ENCODE measurements at places on chromosomes 7 and 10.
A peak's percentile ranks its signal among the peaks of the same experiment; 100 is the strongest.

- no peak for DNase-seq
These were observed 103.0 kb upstream of the LRRTM3 start for GRCh38 chr10:66822801-66823200.

GRCh38 chr10:131683281-131683861 is 217.4 kb upstream of the PPP2R2D start:
- DNase-seq = no peak

GRCh38 chr7:42494736-42495135 is 257.7 kb upstream of the GLI3 start:
- no peak for DNase-seq

GRCh38 chr7:143492043-143492471 is 14.4 kb downstream of the TAS2R41 start:
- no peak for DNase-seq

GRCh38 chr7:88018501-88018900 is 84.5 kb downstream of the ADAM22 start:
- no peak for DNase-seq

DNA sequence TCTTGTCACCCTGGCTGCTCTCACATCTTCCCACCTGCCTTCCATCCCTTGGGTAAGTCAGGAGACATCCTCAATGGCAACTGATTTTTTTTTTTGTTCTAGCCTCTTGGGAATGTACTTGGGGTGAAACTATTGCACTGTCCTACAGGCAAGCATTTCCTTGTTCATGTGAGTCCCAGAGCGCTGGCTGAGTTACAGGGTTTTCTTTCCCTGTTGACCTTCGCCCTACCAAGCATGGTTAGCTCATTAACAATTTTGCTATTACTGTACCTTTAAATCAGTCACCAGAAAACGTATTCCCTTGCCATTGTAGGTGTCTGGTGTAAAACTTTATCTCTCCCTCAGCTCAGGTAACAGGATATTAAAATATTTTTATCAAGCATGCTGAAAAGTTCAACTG is 98.9 kb downstream of the PRLHR start:
- DNase-seq = no peak

- no peak for DNase-seq
These were observed 8.6 kb downstream of the CPA5 start for GRCh38 chr7:130353196-130353595.

DNA sequence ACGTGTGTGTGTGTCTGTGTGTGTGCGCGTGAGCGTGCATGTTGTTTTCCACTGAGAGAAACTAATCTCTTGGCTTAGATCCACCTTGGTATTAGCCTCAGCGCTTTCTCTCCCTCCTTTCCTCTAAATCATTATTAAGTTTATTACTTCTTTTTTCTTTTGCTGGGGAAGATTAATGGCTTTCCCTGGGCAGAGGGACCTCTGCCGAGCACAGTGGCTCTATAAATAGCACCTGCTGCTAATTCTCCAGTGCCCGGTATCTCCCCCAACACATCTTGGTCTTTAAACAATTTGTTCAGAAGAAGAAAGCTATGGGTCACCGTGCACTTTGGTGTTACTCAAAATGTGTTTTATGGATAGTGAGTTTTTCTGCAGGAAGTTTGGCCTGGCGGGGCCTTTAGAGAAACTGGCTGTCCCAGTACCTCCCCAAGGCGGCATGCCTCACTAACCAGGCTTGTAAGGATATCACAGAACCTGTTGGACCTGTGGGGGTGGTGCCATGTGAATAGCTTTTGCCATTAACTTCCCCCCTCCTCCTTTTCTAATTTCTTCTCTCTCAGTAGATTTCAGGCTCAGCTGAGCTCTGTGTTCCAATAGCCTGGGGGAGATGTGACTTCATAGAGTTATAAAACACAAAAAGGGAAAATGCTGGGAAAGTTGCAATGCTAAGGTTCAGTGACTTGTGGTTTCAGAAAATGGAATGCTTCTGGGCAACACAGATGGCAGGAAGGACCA is 70.1 kb upstream of the RAB11FIP2 start:
- no peak for DNase-seq

GRCh38 chr7:129544700-129545099 is 42.4 kb downstream of the SMKR1 start:
- no peak for DNase-seq

DNA sequence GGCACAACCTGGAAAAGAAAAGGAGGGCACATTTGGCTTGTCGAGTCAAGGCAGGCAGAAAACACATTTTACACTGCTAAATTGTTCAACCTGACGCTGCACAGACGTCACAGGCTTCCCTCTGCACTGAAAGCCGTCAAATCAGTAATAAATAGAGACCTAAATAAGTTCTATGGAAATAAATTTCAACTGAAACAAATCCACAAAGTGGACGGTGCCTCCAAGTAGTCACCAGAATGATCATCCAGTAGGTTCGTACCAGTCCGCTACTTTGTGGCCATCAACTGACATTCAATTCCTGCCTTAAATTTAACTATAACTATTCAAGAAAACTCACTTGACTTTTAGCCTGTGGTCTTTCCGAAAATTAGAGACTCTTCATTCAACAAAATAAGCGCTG is 49.0 kb downstream of the NPVF start:
- DNase-seq = no peak

GRCh38 chr7:90563286-90563685 is 32.8 kb upstream of the CDK14 start:
- DNase-seq = no peak

- no peak for DNase-seq
These were observed 446.3 kb upstream of the POT1 start for GRCh38 chr7:125375942-125376341.

DNA sequence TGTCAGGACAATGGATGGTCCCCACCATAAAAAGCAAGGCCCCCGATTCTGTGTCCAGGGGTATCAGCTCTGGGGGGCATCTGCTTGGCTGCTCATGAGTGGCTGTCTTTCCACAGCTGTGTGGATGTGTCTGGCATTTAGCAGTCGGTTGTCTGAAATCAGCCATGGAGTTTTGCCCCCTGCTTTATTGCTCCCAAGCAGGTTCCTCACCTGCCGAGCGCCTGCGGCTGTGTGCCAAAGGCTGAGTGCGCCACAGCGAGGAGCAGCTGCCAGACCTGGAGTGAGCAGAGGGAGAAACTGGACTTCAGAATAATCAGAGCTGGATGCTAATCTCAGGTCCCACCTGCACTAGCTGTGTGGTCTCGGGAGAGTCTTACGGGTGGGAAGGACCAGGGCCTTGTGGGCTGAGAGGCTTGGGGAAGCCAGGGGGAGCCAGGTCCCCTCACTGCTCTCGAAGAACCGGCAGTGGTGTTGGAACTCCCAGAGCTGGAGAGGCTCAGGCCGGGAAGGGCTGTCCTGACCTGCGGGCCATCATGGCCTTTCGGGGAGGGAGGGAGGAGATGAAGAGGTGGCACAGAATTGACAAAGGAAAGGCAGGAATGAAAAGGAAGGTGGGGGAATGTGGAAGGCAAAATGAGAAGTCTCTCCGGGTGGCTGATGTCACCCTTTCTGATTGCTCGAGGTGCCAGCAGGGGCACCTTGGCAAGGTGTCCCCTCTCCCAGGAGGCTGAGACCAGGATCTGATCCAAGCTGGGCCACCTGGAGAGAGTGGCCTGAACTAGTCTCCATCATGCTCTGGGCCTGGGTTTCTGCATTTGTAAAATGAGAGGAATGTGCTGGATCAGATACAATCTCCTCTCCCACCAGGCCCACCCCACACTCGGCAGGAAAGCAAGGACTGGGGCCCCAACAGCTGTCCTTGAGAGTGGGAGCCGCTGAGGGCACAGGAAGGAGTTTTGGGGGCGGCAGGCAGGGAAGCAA is 30.2 kb upstream of the LEP start:
- DNase-seq = no peak

GRCh38 chr7:77351539-77352004 is 64.6 kb downstream of the GSAP start:
- no peak for DNase-seq

GRCh38 chr10:109183366-109183765 is 739.9 kb downstream of the XPNPEP1 start:
- DNase-seq = no peak

DNA sequence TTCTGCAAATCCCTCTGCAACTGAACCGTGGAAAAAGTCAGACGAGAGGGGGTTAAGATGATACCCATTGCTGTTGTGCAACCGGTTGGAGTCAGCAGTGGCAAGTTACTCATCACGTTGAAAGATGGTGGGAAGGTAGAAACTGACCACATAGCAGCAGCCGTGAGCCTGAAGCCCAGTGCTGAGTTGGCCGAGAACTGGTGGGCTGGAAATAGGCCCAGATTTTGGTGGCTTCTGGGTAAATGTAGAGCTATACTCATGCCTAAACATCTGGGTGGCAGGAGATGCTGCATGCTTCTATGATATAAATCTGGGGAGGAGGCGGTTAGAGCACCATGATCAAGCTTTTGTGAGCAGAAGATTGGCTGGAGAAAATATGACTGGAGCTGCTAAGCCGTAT is 78.6 kb downstream of the ARL5B start:
- no peak for DNase-seq

DNA sequence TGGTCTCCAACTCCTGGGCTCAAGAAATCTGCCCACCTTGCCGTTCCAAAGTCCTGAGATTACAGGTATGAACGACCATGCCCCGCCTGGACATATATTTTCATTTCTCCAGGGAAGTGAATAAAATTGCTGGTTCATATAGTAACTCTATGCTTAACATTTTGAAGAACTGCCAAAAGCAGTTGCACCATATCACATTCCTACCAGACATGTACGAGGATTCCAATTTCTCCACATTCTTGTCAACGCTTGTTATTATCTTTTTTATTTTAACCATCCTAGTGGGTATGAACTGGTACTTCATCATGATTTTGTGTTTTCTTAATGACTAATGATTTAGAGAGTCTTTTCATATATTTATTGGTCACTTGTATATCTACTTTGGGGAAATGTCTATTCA is 21.9 kb upstream of the CPN1 start:
- DNase-seq = no peak

- peak; percentile 38 for DNase-seq
These were observed 1.1 kb downstream of the KIAA1217 start for GRCh38 chr10:24209946-24210491.

GRCh38 chr7:109873296-109873695 is 1217.6 kb upstream of the LRRN3 start:
- no peak for DNase-seq

GRCh38 chr10:49595003-49595712 is 15.0 kb upstream of the SLC18A3 start:
- DNase-seq = no peak

DNA sequence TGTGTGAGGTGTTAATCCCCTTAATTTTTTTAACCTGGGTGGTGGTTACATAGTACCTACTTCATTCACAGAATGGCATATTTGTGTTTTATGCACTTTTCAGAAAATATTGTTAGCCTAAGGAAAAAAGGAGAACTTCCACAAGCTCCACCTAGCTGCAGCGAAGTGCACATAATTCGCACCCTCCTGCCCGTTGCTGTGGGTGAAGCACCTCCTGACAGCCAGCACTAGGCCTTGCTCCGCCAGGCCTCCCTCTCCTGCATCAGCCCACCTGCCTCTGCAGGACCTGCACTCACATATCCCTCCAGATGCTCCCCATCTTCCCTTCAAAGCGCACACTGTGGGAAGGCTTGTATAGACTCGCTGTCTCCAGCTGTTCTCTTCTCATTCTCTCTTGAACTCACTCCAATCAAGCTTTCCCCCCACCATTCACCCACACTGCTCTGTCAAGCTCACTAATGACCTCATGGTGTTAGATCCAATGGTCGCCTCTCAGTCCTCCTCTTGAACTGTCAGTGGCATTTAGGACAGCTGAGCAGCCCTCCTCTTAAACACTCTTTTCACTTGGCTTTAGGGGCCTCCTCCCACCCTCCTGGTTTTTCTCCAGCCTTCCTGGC is 20.7 kb upstream of the GRID1 start:
- DNase-seq = no peak

DNA sequence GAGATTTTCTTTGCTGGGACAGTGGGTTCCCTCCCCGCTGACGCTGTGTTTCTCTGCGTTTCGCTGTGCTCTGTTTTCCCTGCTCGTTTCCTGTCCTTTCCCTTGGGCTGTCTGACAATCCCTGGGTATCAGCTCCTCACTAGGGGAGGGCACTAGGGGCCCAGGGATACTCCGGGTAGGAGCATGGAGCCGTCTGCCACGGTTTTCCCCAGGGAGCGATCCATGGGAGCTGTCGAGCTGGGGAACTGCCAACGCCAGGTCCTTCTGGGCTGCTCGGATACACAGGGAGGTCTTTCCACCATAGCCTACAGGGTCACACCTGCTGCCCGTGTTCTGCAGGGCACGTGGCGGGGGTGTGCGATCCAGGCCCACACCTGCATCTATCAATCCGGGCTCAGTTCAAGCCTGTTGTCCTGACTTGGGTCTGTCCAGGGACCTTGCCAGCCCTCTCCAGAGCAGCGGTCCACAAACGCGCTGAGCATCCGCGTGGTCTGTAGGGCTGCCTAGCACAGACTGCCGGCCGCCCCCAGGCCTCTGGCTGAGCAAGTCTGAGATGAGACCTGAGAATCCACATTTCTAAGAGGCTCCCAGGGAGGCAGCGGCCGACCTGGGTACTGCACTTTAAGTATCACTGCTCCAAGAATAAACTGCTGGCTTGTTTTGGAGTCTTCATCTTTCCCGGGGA is 263.1 kb downstream of the ELFN1 start:
- no peak for DNase-seq

DNA sequence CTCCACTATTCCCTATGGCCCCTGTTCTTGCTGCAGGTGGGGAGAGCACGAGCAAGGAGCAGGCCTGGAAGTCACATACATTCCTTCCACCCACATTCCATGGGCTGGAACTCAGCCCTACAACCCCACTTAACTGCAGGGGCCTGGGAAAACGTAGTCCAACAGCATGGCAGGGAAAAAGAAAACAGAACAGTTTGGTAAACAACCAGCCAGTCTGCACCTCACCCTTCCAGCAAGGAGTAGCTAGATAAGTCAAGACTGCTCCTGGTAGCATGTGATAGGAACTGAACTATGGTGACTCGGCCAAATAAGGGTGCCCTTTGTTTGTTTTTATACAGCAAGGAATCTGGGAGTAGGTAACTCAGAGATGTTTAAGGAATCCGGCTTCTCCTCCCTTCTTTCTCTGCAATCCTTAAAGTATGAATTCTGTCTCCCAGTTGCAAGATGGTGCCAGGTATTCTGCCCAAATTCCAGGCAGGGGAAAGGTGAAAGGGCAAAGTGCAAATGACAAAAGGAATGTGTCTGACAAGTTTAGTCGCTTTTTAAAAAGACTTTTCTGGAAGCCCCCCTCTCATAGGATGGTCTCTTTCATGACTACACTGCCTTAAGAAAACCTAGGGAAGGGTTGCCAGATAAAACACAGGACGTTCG is 311.7 kb upstream of the NEBL start:
- no peak for DNase-seq
